HCT116 (cell line): ENCODE measurements at places on chromosomes 7 and 10. TPM values are rescaled to one million over a fixed set of nuclear protein-coding genes. Genes with fewer than 3 reads are reported as not detected.

IGF2BP3 gene
- total RNA-seq, result 79.1 TPM

DNA sequence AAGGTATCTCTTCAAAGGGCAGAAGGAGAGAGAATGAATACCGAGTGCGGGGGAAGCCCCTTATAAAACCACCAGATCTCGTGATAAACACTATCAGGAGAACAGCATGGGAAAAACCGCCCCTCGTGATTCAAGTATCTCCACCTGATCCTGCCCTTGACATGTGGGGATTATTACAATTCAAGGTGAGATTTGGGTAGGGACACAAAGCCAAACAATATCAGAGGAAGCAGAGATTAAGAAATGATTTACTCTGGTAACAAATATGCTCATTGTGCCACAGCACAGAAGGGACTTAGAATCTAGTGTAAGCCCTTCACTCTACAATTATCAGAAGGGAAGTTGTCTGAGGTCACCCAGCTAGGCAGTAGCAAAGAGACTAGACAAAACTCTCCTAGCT is 40.1 kb upstream of the ZNRF2 start:
- no peak for DNase-seq
- no peak overlapping the region for H3K4me3 ChIP-seq
- no peaks in the 10 kb centered on the region for H3K36me3 ChIP-seq
- no peaks in the 10 kb centered on the region; the same call in 1 of the 2 replicates for H3K27me3 ChIP-seq
- H3K4me1 ChIP-seq, result no peaks in the 10 kb centered on the region
- no peak overlapping the region for H3K27ac ChIP-seq

TEX47 gene
- not detected for total RNA-seq

WEE2 gene
- total RNA-seq, result not detected

GRCh38 chr10:107899075-107899474 is 734.6 kb upstream of the SORCS1 start:
- H3K27me3 ChIP-seq, result no peaks in the 10 kb centered on the region
- H3K4me3 ChIP-seq, result no peak overlapping the region
- H3K27ac ChIP-seq, result no peak overlapping the region

DNA sequence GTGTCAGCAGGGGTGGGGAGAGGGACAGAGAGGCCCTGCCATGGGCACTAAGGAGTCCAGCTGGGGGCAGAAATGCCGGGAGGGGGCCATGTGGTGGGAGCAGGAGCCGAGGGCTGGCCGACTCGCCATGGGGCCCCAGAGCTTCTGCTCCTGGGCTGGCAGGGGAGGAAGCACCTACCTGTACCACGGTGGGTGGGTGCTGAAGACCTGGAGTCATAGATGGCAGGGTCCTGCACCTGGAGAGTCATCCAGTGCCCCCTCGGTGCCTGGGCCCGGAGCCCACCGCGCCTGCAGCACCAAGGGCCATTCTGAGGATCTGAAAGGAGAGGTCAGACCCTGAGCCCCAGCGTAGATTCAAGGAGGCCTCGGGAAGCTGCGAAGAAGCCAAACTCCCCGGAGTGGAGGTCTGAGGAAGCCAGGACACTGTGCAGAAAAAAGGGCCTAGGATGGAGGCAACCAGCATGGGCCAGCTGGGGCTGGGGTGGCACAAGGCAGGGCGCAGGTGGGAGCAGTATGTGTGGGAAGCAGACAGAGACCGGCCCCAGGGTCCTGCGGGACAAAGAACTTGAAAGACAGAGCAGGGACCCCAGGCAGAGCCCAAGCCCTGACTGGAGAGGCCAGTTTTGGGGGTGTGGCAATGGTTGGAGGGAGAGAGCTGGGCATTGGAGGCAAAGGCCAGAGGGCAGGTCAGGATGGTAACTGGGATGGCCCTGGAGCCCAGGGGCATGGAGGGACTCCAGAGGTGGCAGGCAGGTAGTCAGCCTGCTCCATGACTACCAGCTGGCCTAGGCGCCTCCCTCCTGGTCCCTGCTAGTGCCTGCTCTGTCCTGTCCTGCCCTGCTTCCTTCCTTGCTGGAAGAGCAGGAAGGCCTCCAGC is 26.7 kb upstream of the SMARCD3 start:
- DNase-seq, result no peak
- H3K27ac ChIP-seq, result no peak overlapping the region
- H3K27me3 ChIP-seq, result no peaks in the 10 kb centered on the region
- peak overlapping the region; percentile 57; the same call in 1 of the 2 replicates for H3K4me3 ChIP-seq
- H3K4me1 ChIP-seq, result peaks cover 12% of the 10 kb centered on the region; the same call in 1 of the 2 replicates
- H3K36me3 ChIP-seq, result no peaks in the 10 kb centered on the region

PAPSS2 gene
- 14.6 TPM for total RNA-seq

- DNase-seq, result no peak
- H3K27me3 ChIP-seq, result no peaks in the 10 kb centered on the region; the same call in 1 of the 2 replicates
- H3K27ac ChIP-seq, result no peak overlapping the region
- H3K36me3 ChIP-seq, result no peaks in the 10 kb centered on the region
- no peaks in the 10 kb centered on the region for H3K4me1 ChIP-seq
These were observed 16.3 kb downstream of the MBL2 start for GRCh38 chr10:52756295-52756694.

DNA sequence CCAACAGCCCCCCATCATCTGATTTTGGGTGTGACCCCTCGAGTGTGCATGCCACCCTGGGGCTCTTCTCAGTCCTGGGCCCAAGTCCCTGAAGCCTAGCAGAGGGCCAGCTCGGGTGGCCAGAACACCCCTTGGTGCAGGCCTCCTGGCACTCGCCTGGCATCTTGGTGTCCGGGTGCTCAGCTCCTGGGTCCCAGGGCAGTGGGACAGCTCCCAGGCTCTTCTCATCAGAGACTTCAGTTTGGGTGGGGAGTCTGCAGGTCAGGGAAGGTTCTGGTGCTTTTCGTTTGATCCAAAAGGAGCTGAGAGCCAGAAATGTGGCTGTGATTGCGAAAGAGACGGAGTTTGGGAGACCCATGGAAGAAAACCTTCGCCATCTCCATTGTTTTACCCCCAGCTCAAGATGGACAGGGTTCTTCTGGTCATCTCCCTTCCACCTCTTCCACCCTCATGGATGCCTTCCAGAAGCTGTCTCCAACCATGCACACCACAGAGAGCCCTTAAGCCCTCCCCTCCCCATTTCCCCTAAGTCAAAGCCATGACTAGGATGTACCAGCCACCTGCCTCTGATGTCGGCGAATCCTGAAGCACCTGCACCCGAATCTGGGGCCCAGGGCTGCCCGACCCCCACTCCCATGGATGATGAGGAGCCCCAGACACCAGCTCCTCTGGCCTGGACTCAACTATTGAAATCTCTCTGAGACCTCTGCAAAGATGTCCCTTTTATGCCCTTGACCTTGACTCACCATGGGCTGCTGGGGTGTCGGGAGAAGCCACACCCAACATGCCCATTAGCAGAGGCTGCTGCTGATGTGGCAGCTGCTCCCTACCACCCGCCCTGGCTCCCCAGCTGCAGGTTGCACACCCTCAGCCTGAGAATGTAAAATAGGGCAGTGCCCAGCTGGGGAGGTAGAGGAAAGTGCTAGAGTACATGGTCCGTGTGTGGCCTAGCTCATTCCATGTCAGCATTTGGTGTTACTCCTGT is 55.3 kb downstream of the ADCYAP1R1 start:
- H3K4me3 ChIP-seq, result no peak overlapping the region
- H3K27me3 ChIP-seq, result peaks cover 46% of the 10 kb centered on the region
- H3K27ac ChIP-seq, result no peak overlapping the region
- no peak for DNase-seq

- H3K4me1 ChIP-seq, result peaks cover 33% of the 10 kb centered on the region
- no peak overlapping the region for H3K27ac ChIP-seq
- DNase-seq, result no peak
- no peaks in the 10 kb centered on the region; the same call in 1 of the 2 replicates for H3K27me3 ChIP-seq
- H3K36me3 ChIP-seq, result peaks cover 20% of the 10 kb centered on the region
These were observed 1.3 kb downstream of the FIGNL1 start for GRCh38 chr7:50448823-50449222.

DNA sequence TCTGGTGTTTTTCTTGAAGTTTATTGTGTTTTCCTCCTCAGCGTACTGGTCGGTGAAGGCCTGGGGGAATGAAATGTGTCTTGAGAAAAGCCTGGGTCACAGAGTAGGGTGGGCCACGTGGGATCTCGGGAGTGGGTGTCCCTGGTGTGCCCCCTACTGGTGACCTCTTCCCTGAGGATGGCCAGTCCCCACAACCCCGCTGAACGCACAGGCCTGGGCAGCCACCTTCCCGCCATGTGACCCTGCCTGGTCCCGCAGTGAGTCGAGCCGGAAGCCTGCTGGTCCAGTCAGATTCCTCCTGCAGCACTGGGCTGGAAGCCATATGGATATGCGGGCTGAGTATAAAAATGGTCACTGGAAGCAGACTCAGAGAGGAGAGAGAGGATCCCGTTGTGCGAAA is 52.9 kb upstream of the GNA12 start:
- no peak for DNase-seq
- no peak overlapping the region for H3K4me3 ChIP-seq
- H3K4me1 ChIP-seq, result no peaks in the 10 kb centered on the region
- no peak overlapping the region for H3K27ac ChIP-seq
- no peaks in the 10 kb centered on the region for H3K36me3 ChIP-seq

- no peaks in the 10 kb centered on the region for H3K27me3 ChIP-seq
- no peak overlapping the region for H3K4me3 ChIP-seq
- no peak overlapping the region for H3K27ac ChIP-seq
- H3K36me3 ChIP-seq, result peaks cover 9% of the 10 kb centered on the region; the same call in 1 of the 2 replicates
These were observed 12.3 kb downstream of the ERCC6 start for GRCh38 chr10:49526619-49527018.
